ENCODE measurements at places on chromosomes 16 and 17.

GRCh38 chr17:10055262-10055975 is 143.0 kb downstream of the GAS7 start:
- no peak for DNase-seq

DNA sequence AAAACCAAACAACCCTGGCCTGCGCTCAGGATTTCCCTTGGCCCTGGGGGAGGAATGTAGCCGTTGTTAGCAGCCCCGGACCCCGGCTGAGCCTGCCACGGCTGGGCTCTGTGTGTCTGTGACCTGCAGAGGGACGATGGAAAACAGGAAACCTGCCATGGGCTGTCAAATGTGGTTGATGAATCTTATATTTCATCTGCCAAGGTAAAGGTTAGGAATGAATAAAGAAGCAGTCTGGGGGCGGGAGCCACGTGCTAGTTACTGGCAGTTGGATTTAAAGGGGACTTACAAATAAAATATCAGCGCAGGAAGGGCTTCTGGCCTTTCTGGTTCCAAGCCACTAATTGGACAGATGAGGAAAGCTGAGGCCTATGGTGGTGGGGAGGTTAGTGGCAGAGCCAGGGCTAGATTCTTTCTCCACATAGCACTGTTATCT is at the start of gene KRT23:
KRT23 (minus strand) TSS at position 263 of the 436 bp plus-strand sequence. CDS start 1,043 bp downstream, outside the sequence.
- no peak for DNase-seq

GRCh38 chr16:29893553-29893952 is 5.8 kb downstream of the SEZ6L2 start:
- DNase-seq, result no peak

DNA sequence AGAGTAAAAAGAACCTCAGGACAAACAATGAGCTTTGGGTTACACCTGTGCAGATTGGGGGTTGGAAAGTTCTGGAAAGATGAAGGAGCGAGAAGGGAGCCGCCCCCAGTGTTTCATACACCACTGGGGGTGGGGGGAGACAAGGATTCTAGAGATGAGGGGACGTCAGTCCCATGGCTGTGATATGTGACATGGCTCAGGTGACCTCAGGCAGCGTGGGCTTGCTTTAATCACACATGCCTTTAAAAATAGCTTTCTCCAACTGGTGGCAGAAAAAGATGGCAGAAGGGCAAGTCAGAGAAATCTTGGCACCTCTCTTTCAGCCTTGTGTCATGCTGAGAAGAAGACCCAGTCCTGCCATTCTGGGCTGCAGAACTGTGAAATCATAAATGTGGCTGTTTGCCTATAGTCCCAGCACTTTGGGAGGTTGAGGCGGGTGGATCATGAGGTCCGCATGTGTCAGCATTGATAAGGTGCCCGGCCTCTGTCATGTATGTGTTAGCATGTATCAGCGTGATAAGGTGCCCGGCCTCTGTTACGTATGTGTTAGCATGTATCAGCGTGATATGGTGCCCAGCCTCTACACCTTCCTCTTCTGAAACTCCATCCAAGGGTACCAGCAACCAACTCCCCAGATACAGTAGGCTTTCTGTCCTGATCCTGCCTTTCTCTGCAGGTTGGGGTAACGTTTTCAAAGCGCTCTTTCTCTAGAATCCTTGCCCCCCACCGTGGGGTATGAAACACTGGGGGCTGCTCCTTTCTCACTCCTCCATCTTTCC is 25.0 kb downstream of the WIPI1 start:
- DNase-seq, result no peak

GRCh38 chr16:81099958-81100357 is 3.8 kb upstream of the GCSH start:
- DNase-seq, result no peak

DNA sequence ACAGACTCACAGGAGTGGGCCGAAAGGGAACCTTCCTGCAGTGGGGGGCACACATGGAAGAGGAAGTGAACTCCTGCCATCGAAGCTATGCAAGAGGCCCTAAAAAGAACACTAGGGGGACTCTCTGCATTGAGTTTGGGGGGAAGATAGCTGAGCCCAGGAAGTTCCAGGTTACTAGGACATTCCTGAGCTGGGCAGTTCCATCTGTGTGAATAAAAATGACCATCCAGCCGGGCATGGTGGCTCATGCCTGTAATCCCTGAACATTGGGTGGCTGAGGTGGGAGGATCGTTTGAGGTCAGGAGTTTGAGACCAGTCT is 211.8 kb downstream of the ZNF423 start:
- DNase-seq, result no peak

DNA sequence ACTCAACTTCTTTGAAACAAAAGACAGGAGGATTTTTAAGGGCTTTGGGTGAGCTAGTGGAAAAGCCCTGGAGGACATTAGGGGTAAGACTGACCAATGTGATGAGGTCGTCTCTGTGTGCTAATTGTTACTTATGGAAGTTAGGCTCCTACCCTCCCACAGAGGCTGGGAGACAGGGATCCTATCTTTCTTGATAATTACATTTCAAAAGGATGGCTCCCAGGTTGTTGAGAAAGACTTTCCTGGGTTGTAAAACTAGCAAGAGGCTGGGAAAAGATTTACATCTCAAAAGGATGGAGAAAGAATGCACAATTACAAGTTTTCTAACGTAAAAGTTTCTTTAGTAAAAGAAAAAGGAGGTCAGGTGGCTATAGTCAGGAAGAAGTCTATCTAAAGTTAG is 605.8 kb upstream of the GOT2 start:
- no peak for DNase-seq

DNA sequence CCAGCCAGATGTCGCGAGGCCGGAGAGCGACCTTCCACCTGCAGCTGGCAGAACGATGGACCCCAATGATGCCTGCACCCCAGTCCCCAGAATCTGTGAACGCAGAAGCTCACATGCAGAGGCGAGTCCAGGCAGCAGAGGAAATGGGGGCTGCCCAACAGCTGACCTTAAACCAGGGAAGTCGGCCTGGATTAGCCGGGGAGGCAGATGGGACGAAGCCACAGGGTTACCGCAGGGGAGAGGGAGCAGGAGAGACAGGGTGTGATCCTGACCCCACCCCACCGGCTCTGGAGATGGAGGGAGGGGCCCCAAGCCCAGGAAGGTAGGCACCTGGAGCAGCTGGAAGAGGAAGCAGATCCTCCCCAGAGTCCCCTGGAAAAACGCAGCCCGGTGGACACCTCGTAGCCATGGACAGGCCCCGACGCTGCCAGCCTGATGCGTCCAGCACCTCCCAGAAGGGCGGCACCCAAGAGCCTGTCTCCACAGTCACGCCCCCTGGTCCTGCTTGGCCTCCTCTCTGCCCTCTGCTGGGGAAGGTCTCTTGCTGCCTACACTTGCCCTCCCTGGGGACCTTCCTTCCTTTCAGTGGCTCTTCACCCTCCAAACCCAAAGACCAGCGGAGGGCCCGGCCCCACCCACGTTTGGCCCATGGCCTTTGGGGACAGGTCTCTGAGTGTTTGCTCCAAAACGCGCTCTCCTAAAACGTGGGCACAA is 37.3 kb downstream of the PIEZO1 start:
- peak; percentile 15 for DNase-seq

GRCh38 chr16:31260136-31260931 is 559 bp downstream of the ITGAM start:
- no peak for DNase-seq

DNA sequence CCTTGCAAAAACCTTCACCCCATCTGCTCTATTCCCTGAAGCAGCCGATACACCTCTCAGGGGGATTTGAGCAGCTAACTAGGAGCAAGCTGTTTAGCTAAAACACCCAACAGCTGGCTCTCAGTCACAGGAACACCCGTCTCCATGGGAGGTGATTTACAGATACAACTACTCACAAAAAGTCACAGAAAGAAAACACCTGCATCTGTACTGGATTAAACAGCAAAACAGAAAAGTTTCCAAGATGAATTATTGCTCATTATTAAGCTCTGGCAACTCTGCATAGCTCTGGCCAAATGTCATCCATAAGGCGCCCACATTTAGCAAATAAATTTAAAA is 22.3 kb downstream of the GJC1 start:
- no peak for DNase-seq

- no peak for DNase-seq
These were observed 20.3 kb downstream of the GSDMB start for GRCh38 chr17:39898088-39898487.

- no peak for DNase-seq
These were observed 263.7 kb upstream of the MAF start for GRCh38 chr16:79864032-79864780.

GRCh38 chr16:4940719-4941118 is 3.8 kb upstream of the PPL start:
- no peak for DNase-seq

- DNase-seq, result no peak
These were observed 329 bp downstream of the SMARCD2 start for GRCh38 chr17:63842173-63842539.

- DNase-seq, result no peak
These were observed 10.4 kb upstream of the CHMP6 start for GRCh38 chr17:80981062-80981902.

DNA sequence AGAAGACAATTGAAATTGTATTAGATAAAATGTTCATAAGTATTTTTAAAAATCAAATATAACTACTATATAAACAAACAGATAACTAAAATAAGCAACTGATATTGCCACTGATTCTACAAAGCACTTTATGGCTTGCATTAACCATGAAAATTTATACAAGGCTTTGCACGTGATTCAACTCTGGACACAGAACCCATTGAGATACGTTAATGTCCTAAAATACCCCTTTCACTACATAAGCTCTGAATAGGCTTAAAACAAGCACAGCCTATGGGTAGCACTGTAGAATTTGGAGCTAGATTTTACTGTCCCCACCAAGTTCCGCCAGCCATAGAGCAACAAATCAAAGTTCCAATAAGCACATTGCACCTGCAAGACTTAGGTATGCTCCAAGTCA is 4.5 kb downstream of the ZNF652 start:
- no peak for DNase-seq

DNA sequence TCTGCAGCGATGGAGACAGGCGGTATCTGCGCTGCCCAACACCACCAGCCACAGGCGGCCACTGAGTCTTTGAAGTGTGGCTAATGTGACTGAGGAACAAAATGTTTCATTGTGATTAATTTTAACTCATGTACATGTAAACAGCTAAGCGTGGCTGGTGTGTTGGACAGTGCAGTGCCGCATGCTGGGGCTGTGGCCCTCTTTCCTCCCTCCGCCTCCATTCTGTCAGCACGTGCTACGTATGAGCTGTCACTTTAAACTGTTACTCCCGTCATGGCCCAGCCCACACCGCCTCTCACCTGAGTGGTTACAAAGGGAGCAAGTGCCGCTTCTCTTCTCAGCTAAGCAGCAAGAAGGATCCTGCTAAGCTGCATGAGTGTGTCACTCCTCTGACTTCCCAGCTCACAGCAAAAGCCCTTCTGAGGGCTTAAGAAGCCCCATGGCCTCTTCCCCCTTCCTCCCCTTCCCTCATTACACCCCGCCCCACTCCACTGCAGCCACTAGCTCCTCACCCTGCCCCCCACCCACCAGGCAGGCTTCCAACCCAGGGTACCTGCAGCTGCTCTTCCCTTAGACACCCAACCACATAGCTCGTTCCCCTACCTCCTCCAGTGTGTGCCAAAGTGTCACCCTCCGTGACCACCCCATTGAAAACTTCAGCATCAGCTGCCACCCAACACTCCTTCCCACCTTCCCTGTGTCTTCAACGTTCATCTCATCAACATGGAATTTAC is 15.0 kb downstream of the HASPIN start:
- DNase-seq, result peak; percentile 65

DNA sequence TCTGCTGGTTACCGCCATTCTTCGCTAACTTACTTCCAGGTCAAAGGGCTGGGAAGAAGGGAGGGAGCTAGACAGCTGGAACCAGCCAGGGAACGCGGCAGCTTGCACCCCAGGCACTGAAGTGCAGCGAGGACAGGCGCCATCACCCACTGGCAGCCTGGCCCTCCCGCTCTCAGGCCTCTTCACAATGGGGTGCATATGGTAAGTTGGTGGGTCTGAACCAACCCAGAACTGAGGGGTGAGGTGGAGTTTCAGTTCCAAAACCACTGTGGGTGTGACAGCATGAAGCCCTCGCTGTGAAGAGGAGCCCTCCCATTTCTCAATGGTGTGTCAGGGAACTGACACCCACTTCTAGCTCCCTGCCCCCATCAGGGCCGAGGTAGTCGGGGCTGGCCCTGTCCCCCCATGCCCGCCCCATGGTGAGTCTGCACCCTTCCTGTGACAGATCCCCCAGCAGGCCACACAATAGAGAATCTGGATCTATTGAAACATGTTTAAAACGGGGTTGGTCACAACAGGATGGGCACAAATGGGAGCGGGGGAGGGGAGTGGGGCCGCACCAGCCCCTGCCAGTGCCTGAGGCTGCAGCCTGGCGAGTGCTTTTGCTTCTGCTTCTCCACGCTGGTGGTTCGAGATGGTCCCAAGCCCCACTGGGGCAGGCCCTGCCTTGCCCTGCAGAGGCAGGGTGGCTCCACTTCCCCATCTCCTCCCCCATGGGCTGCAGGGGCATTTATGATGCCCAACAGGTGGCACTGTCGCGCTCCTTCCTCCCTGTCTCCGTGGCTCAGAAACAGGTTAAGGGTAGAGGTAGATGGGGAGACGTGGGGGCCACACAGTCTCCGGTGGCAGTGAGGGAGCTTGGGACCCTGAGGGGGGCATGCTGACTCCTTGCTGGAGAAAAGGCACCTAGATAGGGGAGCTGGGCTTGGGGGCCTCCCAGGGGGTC is 2.3 kb downstream of the LIMD2 start:
- DNase-seq, result peak; percentile 69

DNA sequence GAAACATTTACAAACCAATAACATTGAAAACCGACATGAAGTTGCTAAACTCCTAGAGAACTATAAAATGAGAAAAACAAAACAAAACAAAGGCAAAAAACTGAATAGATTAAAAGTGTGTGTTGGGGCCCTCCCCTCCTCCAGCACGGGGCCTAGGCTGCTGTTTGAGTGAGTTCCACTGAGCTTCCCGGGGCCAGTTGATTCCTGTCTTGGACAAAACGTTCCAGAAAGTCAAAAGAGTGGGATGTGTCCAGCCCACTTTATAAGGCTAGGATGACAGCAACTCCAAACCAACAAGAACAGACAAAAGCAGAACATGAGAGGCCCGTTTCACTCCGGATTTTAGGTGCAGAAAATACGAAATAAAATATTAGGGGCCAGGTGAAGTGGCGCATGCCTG is 11.6 kb upstream of the CSNK1D start:
- DNase-seq, result no peak

DNA sequence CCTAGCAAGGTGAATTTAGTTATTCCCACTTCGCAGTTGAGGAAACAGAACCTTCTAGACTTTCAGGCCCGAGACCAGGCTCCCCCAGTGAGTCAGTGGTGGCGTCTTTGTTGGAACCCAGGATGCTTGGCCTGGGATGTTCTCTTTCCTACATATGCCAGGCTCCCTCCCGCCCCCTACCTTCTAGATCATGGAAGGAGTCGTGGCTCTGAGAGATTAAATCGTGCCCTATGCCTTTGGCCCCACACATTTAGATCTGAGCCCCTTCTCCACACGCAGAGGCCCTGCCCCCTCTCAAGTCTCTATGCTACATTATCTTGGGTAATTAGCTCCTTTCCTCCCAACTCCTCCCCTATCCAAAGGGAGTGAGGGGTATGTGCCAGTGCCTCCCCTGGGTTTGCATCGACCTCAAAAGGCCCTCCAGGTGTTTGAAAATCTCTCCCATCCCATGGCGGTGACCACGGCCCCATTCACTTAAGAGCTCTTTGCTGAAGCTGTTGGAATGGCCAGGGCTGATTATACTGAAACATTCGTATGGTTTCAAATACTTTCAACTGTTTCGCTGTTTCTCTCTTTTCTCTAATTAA is 3.0 kb downstream of the NGFR start:
- no peak for DNase-seq

Measured in stimulated activated CD8-positive, alpha-beta memory T cell treated with anti-CD3 and anti-CD28 coated beads, Interleukin-15, amount 100 ng/mL, for 48 hours (primary cell).